Stimulated activated CD4-positive, alpha-beta T cell treated with anti-CD3 and anti-CD28 coated beads, Interleukin-12 subunit alpha, Interleukin-12 subunit beta, amount 100 ng/mL, for 24 hours (primary cell): ENCODE measurements at places on chromosomes 3 and 15.

- DNase-seq, result no peak
Observed at GRCh38 chr3:192371870-192372400, 355.4 kb downstream of the FGF12 start.

DNA sequence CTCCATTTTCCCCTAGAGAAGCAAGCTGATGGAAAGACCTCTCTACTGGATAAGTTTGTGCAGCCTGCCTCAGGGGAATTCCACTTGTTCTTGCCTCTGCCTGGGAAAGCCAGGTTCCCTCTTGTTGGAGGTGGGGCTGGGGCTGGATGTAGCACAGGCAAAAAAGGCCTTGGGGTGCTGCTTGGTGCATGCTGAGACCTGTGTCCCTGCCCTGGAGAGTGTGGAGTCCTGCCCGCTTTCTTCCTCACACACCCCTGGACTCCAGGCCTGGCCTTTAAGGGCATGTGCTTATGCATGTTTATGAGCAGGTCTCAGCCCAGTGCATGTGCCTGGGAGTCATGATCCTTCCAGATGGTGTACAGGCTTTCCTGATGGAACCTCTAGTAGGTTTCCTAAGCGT, 23.5 kb upstream of the JMJD7 start:
- DNase-seq, result no peak

GRCh38 chr15:70340494-70340870, 242.8 kb upstream of the TLE3 start:
- DNase-seq, result no peak

DNA sequence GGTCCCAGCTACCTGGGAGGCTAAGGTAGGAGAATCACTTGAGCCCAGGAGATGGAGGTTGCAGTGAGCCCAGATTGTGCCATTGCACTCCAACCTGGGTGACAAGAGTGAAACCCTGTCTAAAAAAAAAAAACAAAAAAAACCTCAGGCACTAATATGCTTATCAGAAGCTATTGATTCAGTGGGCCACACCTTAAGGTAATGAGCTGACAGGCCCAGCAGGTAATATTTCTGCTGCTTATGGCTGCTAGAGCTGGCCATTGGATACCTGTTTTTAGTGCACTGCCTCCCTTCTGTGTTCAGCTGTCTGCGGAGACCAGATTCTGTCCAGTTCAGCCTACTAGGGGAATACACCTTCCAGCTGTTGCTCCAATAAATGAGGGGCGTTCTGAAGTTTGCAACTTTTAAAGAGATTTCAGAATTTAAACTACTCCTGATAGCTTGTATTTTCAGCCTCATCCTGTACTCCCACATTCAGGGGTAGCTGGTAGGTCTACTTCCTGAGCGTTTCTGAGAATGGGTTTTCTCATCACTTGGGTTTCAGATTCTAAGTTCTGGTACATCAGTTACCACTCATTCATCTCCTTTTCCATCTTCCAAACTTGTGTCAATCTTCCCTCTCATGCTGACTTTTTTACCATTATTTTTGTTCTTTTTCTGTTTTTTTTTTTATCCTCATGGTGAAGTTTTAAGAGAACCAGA, 69.0 kb downstream of the ATP11B start:
- DNase-seq, result no peak

GRCh38 chr15:69729167-69729748, 276.6 kb downstream of the RPLP1 start:
- peak; percentile 45 for DNase-seq

GRCh38 chr3:4587061-4587837, 94.1 kb downstream of the ITPR1 start:
- DNase-seq, result no peak

- no peak for DNase-seq
Observed at GRCh38 chr15:99731336-99732123, 1.7 kb downstream of the LYSMD4 start.

DNA sequence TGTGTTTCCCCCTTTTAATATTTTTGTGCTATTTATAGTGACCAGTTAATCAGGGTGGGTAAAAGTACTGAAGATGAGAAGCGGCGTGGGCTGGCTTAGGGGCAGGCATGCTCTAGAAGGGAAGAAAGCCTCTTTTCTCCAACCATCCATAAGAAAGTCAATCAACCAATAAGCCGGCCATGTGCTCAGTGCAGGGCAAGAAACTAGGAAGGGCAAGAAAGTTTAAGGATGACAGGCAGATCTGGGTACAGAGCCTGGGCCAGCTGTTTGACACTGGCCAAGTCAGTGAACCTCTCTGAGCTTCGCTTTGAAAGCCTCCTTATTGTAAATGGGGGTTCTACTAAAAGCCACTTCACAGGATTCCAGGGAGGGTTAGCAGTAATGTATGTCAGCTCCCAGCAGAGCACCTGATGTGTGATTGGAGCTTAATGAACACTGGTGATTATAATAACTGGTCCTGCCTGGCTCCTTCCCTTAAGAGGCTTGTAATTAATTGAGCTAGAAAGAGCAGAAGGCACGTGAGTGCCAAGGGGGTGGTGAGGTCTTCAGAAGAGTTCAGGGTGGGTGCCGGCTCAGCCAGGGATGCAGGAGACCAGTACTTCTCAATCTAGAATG, 5.7 kb upstream of the CHRNA3 start:
- DNase-seq, result no peak

DNA sequence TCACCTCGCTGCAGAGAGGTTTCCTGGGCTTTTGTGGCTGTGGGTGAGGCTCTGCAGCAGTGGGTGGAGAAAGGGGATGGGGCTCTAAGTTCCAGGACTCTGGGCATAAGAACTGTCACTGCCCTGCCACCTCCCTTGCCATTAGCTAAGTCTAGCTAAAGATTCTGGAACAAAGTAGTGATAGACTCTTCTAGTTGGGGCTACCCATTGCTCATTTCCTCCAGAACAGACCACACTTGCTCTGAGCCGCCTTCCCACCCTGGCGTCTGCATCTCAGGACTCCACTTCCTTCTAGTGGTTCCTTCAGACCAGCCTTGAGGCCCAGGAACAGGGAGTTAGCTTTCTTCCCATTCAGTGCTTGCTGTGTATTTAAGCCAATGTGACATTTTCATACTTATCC, 7.5 kb downstream of the ARHGAP31 start:
- DNase-seq, result no peak

DNA sequence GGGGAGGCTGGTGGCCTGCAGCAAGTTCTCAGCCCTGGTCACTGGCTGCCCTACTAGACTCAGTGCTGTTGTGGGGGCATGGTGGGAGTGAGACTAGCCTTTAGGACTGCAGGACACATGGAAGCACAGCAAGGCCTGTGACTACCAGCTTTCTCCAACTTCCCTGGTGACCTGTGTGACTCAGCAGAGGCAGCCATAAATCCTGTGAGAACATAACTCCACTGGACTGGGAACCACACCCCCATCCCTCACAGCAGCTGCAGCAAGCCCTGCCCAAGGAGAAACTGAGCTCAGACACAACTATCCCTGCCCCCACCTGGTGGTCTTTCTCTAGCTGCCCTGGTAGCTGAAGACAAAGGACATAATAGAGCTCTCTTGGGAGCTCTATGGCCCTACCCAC, 111.3 kb downstream of the DCLK3 start:
- DNase-seq, result no peak

- DNase-seq, result no peak
Observed at GRCh38 chr3:134313847-134314587, 60.2 kb downstream of the AMOTL2 start.

- DNase-seq, result no peak
Observed at GRCh38 chr3:191414286-191414685, 46.7 kb upstream of the PYDC2 start.

GRCh38 chr3:172856795-172857742, 106.5 kb downstream of the ECT2 start:
- DNase-seq, result no peak

DNA sequence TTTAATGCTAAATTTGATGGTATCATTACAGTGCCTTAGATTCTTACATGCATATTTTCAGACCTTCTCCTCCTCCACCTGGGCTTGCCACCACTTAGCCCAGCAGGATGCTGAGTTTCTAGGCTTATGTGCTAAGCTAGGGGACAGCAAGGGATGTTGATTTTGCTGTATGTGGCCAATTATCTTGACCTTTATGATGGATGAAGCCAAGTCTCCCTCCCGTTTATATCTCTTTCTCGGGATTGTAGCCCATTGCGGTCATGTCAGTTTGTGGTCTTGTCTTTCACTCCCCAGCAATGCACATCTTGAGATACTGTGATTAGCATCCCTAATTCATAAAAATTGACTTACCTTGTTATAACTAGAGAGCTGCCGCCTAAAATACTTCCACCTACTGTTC, 278.7 kb upstream of the SOX2 start:
- DNase-seq, result no peak

- DNase-seq, result no peak
Observed at GRCh38 chr3:117874904-117875874, 1159.5 kb downstream of the IGSF11 start.

DNA sequence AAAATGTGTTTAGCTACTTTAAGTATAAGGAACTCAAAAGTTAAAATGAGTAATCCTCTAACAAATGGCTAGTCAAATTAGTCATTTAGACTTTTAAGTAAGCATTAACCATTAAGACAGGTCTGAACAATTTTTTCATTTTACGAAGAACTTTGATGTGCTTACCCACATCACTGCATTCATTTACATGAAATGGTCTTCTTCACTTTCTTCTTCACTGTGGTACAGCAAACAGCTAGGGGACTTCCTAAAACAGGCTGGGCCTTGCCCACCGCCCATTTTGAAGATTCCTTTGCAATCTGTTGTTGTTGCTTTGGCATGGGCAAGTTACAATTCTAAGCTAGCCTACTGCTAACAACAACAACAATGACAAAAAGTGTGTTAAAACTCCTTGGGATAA, 67.4 kb downstream of the CBLB start:
- no peak for DNase-seq

GRCh38 chr3:112741983-112742382, 101.0 kb upstream of the CCDC80 start:
- no peak for DNase-seq

DNA sequence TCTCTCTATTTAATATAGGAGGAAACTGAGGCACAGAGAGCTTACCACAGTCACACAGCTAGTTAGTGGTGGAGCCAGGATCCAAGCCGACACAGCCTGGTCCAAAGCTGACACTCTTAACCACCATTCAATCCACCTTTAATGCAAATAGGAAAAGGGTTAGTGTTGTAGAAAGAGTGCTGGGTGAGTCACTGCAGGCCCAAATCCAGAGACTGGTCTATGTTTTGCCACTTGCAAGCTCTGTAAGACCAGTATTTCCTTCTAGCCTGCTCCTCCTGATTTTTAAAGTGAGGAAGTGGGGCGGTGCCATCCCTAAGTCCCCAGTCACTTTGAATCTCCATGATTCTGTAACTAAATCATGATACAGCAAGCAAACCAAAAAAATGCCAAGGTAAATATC, 111.0 kb downstream of the MECOM start:
- no peak for DNase-seq
